ENCODE measurements at places on chromosomes 13 and 19. TPM values are rescaled to one million over a fixed set of nuclear protein-coding genes. Genes with fewer than 3 reads are reported as not detected.

The ZNF835 gene
- 1.3 TPM for total RNA-seq

The TNFSF13B gene
- total RNA-seq = 5.2 TPM

The CGB3 gene
- total RNA-seq = not detected

DNA sequence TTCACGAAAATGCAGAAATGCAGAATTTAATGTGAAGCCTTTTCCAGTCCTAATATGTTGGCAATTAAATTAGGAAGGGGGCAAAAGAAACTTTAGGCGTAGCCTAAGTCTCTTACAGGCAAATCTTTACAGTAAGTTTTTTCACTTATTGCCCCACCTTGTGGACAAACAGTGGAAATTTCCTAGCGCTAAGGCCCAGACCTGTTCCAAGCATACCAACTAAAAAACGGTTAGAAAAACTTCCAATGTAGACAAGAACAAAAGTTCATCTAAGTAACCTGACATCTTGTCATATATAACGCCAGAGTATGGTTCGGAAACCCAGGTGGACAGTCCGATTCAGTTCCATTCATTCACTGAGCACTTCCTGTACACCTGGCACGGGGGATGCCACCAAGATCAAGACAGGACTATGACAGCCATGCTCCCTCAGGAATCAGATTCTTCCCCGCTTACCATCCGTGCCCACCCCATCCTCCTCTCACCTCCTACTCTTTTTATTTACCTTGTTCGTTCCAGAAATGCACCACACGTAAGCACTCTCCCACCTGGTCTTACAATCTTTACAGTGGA is 4.9 kb downstream of the ZAR1L start:
- no peak overlapping the region for H3K27ac ChIP-seq
- H3K4me3 ChIP-seq = no peak overlapping the region
- peaks cover 4% of the 10 kb centered on the region for H3K27me3 ChIP-seq
- DNase-seq = peak; percentile 48

DNA sequence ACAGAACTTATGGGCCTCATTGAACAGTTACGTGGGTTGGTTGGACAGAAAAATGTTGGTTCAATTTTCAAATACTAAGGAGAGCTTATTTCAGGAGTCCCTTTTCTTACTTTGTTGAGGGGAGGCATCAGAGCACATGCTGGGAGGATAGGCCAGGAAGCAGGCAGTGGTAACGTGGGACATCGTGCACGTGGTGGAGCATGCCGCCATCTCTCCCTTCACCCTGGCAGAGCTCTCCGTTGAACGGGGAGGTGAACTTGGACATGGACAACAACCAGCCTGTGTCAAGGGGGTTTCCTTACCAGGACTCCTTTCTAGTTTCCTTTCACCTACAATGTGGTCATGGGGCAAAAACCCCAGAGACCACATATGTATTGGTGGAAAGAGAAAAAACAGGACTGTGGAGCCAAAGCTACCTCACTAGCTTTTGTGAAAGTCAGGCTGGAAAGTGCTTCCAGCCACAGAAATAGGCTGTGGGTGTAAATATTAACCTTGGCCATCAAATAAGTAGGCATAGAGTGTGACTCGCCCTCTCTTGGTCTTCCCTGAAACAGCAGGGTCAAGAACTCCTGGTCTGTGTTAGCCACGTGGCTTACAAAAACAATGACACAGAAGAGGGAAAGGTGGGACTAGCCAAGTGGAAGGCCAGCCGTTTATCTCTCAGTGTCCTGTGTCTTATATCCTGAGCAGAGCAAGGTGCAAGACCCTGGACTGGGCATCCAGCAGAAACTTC is 14.4 kb downstream of the MICOS13 start:
- no peak overlapping the region for H3K4me3 ChIP-seq
- peaks cover 70% of the 10 kb centered on the region for H3K36me3 ChIP-seq
- H3K4me1 ChIP-seq = peaks cover 16% of the 10 kb centered on the region
- no peaks in the 10 kb centered on the region for H3K27me3 ChIP-seq

DNA sequence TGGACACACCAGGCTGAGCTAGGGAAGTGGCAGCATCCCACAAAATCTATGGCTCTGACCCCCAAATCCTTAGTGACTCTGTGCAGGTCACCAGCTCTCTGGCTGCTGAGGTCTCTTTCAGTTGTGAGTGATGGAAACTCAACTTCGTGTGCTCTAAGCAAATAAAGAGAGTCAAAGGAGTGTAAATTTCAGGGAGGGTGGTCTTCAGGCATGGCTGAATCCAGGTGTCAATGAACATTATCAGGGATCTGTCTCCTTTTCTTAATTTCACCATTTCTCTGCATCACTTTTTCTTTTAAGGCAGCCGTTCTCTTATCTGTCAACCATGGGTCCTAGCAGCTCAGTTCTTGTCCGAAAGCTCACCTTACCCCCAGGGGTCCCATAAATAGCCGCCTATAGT is 6.2 kb downstream of the CYP4F12 start:
- DNase-seq = no peak
- no peaks in the 10 kb centered on the region for H3K4me1 ChIP-seq
- H3K27ac ChIP-seq = no peak overlapping the region
- no peaks in the 10 kb centered on the region for H3K36me3 ChIP-seq

DNA sequence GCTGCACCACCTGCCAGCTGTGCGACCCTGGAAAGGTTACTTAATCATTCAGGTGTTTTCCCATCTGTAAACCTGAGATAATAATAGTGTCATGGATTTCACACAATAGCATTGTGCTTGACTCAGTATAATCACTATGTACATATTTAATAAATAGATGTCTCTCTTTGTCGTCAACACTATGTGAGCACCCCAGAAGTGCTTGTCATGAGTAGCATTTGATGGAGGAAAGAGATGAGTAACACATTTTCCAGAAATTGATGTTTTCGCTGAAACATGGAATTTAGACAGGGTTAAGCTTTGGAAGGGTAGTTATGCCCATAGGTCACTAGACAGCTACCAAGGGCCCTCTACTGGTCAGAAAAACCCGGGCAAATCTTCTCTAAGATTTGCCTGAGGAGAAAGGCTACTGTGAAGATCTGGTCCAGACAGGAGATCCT is 9.5 kb upstream of the MBNL2 start:
- H3K27ac ChIP-seq = no peak overlapping the region
- peaks cover 1% of the 10 kb centered on the region for H3K36me3 ChIP-seq
- H3K4me1 ChIP-seq = peaks cover 49% of the 10 kb centered on the region
- H3K27me3 ChIP-seq = no peaks in the 10 kb centered on the region

- DNase-seq = no peak
- H3K4me3 ChIP-seq = no peak overlapping the region
- no peaks in the 10 kb centered on the region for H3K27me3 ChIP-seq
- no peaks in the 10 kb centered on the region for H3K36me3 ChIP-seq
- no peak overlapping the region for H3K27ac ChIP-seq
- H3K4me1 ChIP-seq = no peaks in the 10 kb centered on the region
Observed at GRCh38 chr13:34078334-34078999, 260.5 kb downstream of the RFC3 start.

GRCh38 chr13:94351292-94351990 is 128.0 kb downstream of the DCT start:
- no peak for DNase-seq
- no peak overlapping the region for H3K4me3 ChIP-seq
- H3K27me3 ChIP-seq = peaks cover 4% of the 10 kb centered on the region

The ZNF442 gene
- 2.0 TPM for total RNA-seq

DNA sequence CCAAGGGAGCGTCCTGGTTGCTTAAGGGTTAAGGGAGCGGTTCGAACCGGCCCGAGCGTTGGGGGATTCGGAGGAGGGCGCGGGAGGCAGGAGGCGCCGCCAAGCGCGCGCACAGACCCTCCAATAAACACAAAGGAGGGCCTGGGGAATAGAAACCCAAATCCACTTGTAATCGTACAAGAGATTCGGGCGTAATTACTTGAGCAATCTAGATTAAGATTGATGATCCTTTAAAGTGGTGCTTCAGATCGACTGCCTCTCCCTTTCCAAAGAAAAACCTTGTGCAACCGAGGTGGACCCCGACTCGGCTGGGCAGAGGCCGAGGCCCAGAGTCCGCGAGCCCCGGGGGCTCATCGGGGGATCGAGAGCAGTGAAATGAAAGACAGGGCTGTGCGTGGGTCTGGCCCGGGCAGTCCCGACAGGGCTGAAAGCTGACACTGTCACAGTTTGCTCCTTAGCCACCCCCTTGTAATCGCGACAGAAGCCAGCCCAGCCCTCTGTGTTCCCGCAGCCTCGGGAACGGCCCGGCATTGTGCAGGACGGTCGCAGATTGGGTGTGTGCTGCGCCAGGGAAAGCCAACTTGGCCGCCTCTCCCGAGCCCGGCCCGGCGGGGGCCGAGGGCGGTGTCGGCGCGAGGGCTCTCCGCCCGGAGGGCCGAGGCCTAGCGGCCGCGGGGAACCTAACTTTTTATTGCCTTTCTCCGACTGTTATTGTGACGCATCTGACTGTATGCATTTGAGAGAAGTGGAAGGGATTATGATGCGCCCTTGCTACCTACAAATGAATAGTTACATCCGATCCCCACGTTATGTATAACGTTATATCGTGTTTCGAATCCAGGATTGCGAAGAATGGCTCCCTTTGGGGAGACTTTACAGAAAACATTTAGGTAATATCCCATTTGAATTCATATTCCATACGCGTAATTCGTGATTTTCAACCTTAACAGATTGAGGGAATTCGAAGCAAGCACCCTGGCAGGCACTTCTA is 5.5 kb downstream of the MAB21L1 start:
- DNase-seq = no peak
- H3K4me1 ChIP-seq = peaks cover 27% of the 10 kb centered on the region
- peaks cover 12% of the 10 kb centered on the region for H3K36me3 ChIP-seq
- H3K27me3 ChIP-seq = peaks cover 54% of the 10 kb centered on the region
- peak overlapping the region; percentile 13 for H3K4me3 ChIP-seq
